ENCODE measurements at places on chromosomes 1 and 21.

DNA sequence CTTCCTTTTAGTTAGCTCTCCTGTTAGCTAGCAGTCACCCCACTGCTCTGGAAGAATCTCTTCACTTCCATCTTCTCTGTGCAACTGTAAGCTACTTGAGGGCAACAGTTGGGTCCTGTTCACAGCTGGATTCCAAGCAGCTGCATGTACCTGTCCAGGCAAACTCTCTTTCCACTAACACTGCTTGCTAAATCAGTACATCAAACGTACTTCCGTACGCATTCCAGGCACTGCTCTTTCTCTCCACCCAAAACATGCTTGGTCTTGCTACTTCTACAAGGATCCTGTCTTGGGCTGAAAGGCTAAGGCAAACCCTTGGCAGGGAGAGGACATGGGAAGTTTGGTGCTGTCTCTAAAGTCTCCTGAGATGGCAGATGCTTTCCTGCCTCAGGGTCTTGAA is 139.2 kb upstream of the CACNA1E start:
- no peak for DNase-seq

DNA sequence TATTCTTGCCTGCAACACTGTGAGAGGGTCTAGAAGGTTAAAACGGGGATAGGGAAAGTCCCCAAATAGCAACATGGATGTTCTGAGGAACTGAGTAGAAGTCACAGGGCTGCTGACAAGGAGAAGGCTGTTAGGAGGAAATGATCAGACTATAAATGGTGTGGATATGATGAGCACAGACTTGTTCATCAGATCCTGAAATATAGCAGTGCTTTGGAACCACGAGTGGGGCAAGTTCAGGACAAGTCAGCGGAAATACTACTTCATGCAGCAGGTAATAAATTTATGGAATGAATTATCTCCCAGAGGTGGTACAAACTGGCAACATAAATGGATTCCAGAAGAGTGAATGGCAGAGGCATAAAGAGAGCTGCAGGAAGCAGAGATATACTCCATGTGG is 3.2 kb upstream of the KIAA0040 start:
- DNase-seq = no peak

DNA sequence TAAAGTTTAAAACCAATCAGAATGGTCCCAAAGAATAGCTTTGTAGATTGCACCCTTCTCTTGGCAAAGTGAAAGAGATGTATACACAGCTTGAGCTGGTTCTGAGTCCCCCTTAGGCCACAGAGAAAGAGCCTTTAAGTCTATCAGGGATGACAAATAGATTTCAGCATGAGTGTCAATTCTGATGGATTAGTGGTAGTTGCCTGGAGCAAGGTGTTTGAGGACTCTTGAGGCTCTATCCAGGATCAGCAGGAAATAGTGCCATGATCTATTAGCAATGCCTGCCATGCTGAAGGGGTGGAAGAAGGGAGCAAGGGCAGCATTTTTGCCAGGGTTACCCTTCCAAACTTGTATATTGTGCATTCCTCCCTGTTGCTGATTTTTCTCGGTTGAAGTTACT is 116.6 kb downstream of the ATG4C start:
- no peak for DNase-seq

DNA sequence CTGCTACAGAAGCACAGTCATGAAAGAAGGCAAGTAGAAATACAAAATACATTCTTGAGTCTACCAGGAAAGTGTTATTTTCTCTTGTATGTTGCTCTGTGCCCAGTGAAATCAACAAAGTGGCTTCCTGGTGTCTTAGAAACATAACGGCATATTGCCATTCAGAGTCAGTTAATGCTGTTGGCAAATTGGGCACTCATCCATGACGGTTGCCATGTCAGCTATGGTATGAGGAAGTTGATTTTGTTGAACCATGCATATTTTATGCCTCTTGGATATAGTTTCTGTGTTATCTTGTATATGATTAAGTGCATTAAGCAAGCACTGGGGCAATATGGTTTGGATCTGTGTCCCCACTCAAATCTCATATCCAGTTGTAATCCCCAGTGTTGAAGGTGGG is 153.1 kb upstream of the CXADR start:
- no peak for DNase-seq

- DNase-seq = peak; percentile 8
These were observed 21.0 kb downstream of the MMEL1 start for GRCh38 chr1:2611621-2612437.

GRCh38 chr1:65827346-65827745 is 34.7 kb downstream of the PDE4B start:
- DNase-seq = no peak

- DNase-seq = no peak
These were observed 102.0 kb downstream of the KIF14 start for GRCh38 chr1:200518524-200518923.

DNA sequence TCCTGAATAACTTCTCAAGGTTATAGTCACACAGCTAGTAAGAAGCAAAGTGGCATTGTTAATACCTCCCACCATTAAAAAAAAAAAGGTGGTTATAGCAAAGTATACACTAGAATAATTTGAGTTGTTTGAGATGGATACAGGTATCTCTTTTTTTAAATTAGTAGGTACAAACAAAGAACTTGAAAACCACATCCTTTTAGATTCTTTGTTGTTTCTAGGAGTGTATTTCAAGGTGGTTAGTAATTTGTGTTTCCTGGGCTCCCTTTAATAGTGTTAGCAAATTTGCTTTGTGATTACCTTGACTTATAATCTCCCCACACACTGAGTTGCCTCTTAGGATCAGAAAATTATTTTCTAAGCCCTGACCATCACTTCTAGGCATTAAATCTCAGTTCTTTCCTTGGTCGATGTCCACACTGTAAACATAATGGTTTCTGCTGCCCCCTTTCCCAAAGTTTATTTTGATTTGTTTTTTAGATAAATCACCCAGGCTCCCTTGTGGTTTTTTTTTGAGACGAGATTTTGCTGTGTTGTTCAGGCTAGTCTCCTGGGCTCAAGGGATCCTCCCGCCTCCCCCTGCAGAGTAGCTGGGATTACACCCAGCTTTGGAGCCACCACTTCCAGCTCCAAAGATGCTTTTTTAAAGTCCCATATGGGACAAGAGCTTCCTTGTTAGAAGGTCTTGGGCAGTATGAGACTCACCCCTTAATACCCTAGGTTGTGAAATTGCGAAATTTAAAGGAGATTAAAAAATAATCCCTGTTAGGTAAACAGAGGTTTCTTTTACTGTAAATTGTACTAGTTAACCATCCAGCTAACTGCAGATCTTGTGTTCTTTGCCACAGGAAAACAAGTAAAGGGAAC is 6.2 kb downstream of the AKIRIN1 start:
- DNase-seq = no peak

DNA sequence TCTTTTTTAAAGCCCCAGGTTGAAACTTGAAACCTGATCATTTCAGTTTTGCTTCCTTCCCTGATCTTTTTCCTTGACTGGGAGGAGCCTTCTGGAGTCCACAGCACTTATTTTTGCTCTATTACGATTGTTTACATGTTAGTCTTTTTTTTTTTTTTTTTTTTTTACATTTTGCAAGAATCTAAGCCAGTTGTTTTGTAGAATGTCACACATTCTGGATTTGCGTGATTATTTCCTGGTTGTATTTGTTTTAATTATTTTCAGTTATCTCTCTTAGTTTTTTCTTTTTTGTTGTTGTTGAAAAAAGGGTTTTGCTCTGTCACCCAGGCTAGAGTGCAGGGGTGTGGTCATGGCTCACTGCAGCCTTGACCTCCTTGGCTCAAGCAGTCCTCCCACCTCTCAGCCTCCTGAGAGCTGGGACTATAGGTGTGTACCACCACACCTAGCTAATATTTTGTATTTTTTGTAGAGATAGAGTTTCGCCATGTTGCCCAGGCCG is 32.8 kb downstream of the OSBPL9 start:
- DNase-seq = no peak

GRCh38 chr21:15000081-15000480 is 64.7 kb downstream of the NRIP1 start:
- no peak for DNase-seq

GRCh38 chr1:219120624-219121544 is 52.8 kb upstream of the LYPLAL1 start:
- no peak for DNase-seq

DNA sequence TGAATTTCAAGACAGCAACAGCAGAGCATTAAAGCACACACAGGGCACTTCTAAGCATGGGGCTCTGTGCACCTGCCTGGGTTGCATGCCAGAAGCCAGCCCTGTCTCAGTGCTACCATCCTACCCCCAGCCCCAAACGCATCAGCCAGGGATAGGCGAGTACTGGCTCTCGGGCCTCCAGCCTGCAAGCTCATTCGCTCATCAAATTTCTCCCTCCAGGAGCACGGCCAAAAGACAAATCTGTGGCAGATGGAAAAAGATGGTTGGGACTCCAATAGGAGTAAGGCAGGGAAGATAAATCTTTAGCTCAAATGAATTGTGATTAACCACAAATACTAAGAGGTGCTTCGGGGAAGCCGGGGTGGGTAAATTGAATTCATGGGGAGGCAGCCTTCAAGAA is 189.6 kb downstream of the KAZN start:
- no peak for DNase-seq

- no peak for DNase-seq
These were observed 85.5 kb downstream of the ADAMTS1 start for GRCh38 chr21:26759731-26760130.

DNA sequence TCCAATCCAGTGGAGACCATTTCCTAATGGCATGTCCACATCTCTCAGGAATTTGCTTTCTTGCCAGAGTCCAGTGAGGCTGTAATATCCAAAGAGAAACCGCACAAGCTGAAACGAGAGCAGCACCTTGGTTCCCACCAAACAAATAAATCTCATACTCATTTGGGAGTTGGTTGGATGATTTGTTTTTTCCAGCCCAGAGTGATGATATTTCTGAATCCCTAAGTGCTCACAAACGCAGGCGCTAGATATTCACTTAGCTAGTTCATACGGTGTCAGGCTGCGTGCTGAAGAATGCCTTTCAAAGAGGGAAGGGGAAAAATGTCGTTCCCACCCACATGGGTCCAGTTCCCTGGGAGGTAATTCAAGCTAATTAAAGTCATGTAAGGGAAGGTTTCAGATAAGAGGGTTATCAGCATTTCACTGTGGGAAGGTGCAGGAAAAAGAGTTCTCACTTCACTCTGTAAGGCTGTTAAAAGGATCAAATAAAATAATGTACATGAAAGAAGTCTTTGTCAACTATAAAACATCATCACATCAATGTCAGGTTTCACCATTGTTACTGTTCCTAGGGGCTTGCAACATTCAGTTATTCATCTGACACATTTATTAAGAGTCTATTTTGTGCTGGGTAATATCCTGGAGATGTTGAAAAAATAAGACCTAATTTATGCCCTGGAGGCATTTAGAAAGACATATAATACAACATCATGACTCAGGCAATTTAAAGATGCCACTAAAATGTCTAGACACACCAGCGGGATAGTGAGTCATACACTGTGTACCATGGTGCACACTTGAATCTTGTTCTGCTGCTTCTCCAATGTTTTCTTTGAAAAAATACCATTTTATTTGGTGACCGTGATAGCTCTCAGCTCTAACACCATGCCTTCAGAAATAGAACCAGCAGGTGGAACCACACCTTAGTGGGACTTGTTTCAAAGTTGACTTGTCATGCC is 19.3 kb downstream of the DPT start:
- DNase-seq = no peak

DNA sequence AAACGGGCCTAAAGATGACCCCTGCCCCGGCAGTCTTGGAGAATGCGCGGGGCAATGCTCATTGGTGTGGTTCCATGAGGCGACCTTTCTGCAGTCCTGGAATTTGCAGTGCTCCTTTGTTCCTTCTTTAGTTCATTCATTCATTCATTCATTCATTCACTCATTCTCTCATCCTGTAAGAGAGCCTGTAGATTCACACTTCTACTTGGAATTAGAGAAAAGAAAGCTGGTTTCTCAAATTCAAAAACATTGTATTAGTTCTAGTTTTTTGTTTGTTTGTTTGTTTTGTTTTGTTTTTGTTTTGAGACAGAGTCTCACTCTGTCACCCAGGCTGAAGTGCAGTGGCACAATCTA is 31.6 kb downstream of the PAX7 start:
- DNase-seq = no peak

GRCh38 chr1:188669728-188670382 is 1807.8 kb downstream of the BRINP3 start:
- no peak for DNase-seq

DNA sequence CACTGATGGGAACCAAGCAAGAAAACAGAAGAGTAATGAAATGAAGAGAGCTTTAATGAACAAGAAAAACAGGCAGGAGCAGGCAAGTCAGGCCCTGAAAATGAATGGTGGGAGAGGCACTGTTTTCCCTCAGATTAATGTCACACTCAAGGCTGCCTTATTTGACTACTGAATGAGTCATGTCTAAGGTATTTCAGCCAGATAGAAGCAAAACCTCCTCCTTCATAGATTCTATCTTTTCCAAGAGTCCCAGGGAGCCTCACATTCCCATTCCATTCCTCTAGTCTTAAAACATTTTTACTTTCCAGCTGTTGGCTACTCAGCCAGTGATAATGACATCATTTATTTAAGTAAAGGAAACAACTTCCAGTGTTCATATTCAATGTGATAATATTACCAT is 228.4 kb upstream of the NRIP1 start:
- DNase-seq = no peak

- DNase-seq = no peak
These were observed 60.9 kb upstream of the RGS2 start for GRCh38 chr1:192747943-192748342.

GRCh38 chr1:101301446-101302057 is 64.7 kb downstream of the S1PR1 start:
- DNase-seq = no peak

GRCh38 chr1:16300436-16300835 is 51.8 kb downstream of the FBXO42 start:
- DNase-seq = no peak

DNA sequence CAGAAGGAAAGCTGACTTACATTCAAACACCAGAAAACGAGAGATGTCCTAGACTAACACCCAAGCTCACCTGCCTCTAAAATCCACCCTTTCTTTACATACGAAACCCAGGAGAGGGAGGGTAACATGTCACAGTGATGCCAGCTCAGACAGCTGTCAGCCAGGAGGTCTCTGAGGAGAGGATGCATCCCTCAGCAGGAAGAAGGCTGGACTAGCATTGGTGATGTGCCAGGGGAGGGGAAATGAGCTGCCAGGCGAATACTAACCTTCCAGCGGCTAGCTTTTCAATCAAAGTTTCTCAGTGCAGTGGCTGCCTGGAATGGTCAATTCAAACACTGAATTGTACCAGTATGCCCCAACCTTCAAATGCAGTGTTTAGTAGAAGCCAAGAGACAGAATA is 3.6 kb upstream of the UBE2G2 start:
- no peak for DNase-seq
